ENCODE measurements at places on chromosomes 16 and 17.

DNA sequence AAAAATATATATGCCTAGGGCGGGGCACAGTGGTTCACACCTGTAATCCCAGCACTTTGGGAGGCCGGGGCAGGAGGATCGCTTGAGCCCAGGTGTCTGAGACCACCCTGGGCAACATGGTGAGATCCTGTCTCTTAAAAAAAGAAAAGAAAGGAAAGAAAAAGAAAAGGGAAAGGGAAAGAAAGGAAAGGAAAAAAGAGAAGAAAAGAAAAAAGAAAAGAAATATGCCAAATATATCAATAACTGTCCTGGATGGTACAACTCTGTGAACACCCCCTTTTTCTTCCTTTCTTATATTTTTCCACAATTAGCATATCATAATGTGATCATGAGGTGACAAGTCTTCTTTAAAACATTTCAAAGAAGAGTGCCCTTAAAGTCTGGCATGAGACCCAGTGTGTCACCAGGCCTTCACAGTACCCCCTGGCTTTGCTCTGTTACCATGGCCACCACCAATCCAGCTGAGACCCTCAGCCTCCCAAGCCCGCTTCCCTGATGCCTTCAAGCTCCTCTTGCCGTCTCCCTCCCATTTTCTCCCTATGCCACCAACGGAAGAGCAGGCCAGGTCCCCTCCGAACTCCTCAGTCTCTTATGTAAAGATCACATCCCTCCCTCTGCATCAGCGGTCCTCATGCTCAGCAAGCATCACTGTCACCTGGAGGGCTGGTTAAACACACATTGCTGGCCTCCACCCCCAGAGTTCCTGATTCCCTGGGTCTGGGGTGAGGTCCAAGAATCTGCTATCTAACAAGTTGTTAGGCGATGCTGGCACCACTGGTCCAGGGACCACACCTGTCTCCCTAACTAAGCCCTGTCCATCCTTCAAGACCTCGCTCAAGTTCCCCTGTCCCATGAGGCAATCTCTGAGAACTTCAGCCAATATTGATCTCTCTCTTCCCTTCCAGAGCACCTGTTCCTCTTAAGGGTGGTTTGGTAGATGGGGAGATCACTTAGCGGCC lies 44.5 kb downstream of the CUEDC1 start:
- no peak for DNase-seq

DNA sequence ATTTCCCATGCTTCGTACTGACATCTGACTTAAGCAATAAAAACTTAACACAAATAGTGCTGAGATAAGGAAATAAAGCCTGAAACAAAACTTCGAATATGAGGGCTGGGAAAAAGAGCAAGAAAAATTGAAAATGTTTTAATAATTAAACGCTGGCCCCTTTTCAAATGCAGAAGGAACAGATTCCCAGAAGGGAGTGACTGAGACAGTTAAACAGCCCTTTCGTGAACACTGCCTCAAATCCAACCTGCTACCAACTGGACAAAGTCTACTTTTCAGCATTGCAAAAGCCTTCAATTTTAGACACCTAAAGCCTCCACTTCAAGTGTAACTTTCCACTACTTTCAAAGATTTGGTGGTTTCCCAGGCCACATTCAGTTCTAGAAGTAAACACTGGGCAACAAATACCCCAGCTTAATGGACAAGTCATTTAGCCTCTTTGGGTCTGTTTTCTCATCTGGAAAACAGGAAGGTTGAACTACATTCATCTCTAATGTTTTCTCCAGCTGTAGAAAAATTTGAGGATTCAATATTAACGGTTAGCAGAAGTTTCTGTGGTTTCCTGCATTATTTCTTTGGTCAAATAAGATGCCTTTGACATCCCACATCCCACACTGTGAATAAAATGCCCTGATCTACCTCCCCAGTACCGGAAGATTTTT lies 11.8 kb downstream of the RFFL start:
- no peak for DNase-seq

GRCh38 chr16:63415014-63415413 lies 1378.8 kb upstream of the CDH8 start:
- DNase-seq = no peak

GRCh38 chr16:1180549-1181403 lies 27.9 kb downstream of the CACNA1H start:
- no peak for DNase-seq

DNA sequence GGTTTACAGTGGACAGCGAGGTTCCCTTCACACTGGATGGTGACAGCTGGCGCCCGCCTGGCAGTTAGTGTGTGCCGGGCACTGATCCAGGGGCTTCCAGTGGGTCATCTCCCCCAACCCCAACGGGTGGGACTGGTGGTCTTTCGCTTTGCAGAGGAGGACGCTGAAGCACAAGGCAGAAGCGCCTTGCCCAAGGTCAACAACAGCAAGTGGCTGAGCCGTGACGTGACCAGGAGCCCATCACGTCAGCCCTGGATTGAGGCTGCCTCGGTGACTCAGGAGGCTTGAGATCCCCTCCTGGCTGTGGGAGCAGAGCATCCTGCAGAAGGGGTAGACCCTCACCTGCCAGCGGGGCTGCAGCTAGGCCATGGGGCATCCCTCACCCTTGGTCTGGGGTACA lies 215.3 kb downstream of the RBFOX3 start:
- DNase-seq = no peak

DNA sequence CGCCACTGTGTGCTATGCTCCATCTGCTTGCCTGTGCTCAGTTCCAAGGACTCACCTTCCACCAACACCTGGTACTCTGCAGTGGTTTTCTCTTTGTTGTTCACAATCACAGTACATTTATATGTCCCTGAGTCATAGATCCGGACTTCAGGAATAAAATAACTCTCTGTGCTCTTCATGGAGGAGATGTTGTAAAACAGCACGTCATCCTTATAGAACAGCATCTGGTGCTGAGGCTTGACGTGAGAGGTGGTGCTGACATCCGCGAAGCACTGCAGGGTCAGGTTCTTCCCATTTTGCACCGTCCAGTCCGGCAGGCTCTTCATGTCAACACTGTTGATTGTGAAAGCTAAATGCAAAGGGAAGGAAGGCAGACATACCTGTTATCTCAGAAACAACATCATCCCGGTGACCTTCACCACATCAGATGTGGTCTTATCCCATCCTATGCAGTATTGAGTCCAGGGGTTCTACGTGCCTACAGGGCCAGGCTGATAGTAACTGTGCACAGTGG lies 12.8 kb downstream of the PECAM1 start:
- DNase-seq = no peak

GRCh38 chr16:55576384-55576783 lies 9.9 kb downstream of the CAPNS2 start:
- DNase-seq = no peak

DNA sequence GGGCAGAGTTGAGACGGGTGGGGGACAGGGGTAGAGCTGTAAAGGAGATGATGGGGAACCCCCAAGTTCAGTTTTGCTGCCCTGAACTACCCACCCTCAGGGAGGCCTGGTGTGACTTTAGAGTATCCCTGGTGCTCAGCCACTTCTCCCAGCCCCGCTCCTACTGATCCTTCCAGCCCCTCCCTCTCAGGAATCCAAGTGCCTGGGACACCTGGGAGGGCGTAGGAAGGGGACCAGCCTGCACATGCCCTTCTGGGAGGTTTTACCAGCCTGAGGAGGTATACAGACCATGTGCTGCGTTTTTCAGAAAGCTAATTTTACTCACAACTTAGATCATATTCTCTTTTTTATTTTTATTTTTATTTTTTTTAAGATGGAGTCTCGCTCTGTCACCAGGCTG lies 4.1 kb downstream of the ST6GALNAC2 start:
- no peak for DNase-seq

DNA sequence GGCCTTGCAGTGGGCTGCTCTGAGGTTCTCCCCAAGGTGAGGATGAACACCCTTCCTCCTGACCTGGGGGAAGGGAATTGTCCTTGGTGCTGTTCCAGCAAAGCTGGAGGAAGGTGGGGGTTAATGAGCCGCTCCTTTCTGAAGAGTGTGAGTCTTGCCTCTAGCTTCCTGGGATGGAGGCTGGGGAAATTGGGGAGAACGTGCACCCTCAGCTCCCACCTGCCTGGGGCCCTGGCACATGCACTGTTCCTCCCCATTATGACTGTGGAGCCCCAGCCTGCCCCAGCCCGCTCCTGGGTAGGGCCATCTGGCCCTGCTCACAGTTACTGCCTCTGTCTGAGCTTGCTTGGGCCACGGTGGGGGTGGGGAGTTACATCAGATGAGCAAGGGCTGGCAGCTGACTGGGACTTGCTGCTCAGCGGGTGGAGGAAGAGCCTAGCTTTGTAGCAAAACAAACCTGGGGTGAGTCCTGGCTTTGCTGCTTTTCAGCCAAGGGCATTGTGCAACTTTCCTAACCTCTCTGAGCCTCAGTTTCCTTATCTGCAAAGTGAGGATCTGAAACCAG lies 11.1 kb downstream of the TNS4 start:
- DNase-seq = no peak

DNA sequence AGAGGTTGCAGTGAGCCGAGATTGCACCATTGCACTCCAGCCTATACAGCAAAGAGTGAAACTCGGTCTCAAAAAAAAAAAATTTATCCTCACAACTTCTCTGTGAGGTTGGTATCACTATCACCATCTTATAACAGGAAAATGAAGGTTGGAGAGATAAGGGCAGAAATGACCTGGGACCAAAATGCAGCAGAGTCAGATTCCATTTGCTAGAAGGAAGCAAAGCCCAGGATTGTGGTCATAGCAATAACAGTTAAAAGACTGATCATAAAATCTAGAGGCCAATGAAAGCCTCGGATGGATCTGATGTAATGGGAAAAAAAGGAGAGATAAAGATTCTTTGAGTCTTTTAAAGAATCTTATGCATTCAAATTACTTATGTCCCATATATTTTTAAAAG lies 69.6 kb upstream of the TEKT1 start:
- DNase-seq = no peak

Data from neural crest cell (in vitro differentiated cells).